ENCODE measurements at places on chromosomes 3 and 15. TPM values are rescaled to one million over a fixed set of nuclear protein-coding genes. Genes with fewer than 3 reads are reported as not detected.

DNA sequence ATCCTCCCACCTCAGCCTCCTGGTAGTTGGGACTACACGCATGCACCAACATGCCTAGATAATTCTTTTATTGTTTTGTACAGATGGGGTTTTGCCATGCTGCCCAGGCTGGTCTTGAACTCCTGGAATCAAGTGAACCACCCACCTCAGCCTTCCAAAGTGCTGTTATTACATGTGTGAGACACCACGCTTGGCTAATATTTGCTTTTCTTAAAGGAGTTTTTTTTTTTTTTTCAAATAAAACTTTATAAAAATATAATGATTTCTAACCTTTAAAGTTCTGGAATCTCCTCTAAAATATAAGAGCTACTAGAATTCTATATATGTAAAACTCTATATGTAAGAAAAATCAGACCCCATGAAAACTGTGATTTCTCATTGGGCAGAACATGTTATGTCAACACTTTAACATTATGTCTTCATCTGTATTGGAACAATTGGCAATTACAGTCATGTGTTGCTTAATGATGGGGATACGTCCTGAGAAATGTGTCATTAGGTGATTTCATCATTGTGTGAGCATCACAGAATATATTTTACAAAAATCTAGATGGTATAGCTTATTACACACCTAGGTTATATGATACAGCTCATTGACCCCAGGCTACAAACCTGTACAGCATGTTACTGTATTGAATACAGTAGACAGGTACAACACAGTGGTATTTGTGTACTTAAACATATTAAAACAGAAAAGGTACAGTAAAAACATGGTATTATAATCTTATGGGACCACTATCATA, 377.0 kb downstream of the PLCL2 start:
- no peak overlapping the region for H3K27ac ChIP-seq
- no peak overlapping the region for H3K4me3 ChIP-seq
- no peak for DNase-seq
- H3K4me1 ChIP-seq, result no peaks in the 10 kb centered on the region
- no peaks in the 10 kb centered on the region for H3K27me3 ChIP-seq
- H3K36me3 ChIP-seq, result no peaks in the 10 kb centered on the region

DNA sequence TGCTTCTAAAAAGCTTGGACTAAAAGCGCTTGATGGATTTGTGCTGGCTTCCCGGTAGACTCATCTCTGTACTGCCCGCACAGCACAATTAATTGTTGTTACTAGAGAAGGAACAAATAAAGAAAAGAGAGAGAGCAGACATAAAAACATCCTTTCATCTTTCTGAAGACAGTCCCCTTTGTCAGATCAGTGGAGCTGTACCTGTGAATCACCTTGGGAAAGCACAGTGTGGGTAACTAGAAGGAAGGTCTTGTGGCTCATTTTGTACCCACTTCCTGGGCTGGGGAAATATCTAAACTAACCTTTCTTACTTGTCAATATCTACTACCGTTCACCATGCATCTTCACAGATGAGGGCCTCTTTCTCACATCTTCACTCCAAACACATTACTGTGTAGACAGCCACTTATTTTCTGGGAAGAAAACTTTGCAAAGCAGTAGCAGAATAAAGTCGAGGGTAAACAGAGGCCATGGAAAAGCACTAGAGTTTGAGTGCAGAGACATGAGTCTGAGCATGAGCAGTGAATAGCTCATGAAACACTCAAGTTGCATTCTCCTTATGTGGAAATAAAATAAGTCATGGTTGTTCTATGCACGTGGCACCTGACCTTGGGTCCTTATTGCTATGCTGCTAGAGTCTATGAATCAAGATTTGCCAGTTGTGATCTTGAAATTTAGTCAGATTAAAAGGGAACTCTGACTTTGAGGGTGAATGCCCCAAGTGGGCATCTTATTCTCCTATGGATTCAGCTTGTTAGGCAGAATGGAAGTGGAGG, 169.3 kb downstream of the LPP start:
- no peak overlapping the region for H3K27ac ChIP-seq
- peak; percentile 67 for DNase-seq
- no peaks in the 10 kb centered on the region for H3K27me3 ChIP-seq
- H3K4me1 ChIP-seq, result peaks cover 19% of the 10 kb centered on the region

DNA sequence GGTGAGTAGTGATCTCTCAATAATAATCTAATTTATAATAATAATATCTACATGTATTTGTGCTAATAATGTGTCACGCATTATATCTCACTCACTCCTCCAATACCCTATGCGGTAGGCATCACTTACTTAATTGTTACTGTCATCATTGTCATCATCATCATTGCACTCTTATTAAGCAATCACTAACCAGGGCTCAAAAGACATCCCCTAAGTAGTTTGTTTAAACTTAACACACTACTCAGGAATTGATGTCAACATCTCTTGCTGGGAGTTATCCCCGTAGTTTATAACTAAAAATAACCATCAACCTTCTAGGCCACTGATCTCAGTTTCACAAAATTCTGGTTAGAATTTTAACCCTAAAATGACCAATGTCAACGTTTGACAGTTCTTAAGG, 56.8 kb upstream of the ICE2 start:
- no peak for DNase-seq
- no peak overlapping the region for H3K4me3 ChIP-seq
- H3K36me3 ChIP-seq, result peaks cover 2% of the 10 kb centered on the region
- H3K27ac ChIP-seq, result no peak overlapping the region
- H3K27me3 ChIP-seq, result no peaks in the 10 kb centered on the region
- peaks cover 35% of the 10 kb centered on the region for H3K4me1 ChIP-seq

The RYR3 gene
- not detected for total RNA-seq

The NLGN1 gene
- total RNA-seq, result not detected
